ENCODE measurements at places on chromosomes 2 and 18. TPM values are rescaled to one million over a fixed set of nuclear protein-coding genes. Genes with fewer than 3 reads are reported as not detected.

POTEF gene
- total RNA-seq: 1.1 TPM

SMYD1 gene
- total RNA-seq: not detected

MATN3 gene
- 8.9 TPM for total RNA-seq

KANSL1L gene
- 13.0 TPM for total RNA-seq

EFR3B gene
- total RNA-seq: 11.3 TPM

XDH gene
- total RNA-seq: 1.0 TPM

GALR1 gene
- not detected for total RNA-seq

FBXO15 gene
- total RNA-seq: 5.4 TPM

All from endothelial cell (in vitro differentiated cells).